Hematopoietic multipotent progenitor cell treated with erythropoietin and hydrocortisone succinate and interleukin-3 and kit ligand, for 8 days (in vitro differentiated cells): ENCODE measurements at places on chromosomes 12 and 14.

DNA sequence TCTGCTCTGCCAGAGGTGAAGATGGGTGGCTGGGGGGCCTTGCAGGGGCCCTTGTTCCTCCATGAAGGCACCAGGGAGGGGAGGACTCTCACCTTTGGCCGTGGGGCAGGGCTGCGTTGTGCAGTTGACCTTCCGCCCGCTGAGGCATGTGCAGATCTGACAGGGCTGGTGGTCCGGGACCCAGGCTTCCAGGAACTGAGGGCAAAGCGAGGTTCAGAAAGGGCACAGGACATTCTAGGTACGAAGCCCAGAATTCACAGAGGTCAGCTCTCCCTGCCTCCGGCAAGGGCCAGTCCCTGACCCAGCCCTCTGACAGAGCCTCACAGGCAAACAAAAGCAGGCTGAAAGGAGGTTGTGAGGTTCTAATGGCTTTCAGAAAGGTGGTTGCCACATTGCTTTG, 40.4 kb upstream of the ANO2 start:
- no peak for DNase-seq

DNA sequence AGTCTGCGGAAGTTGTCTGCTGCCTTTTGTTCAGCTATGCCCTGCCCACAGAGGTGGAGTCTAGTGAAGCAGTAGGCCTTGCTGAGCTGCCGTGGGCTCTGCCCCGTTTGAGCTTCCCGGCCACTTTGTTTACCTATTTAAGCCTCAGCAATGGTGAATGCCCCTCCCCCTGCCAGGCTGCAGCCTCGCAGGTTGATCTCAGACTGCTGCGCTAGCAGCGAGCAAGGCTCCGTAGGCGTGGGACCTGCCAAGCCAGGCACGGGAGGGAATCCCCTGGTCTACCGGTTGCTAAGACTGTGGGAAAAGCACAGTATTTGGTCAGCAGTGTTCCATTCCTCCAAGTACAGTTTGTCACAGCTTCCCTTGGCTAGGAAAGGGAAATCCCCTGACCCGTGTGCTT, 143.6 kb downstream of the DYRK2 start:
- DNase-seq: no peak

DNA sequence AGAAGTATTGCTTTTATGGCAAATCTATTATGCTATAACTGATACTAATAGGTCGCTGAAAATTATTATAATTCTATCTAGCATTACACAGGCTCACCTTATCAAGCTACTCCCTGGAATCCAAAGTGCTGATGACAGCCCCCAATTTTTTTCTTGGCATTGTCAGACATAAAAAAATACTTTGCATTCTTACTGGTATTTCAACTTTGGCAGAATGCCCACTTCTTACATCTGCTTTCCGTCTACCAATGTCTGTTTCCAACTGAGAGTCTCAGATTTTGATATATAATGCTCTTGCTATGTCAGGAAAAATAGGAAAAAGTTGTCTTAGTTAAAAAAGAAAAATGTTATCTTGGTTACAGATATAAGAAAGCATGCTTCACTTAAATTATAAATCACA, 615.4 kb downstream of the C12orf50 start:
- no peak for DNase-seq

DNA sequence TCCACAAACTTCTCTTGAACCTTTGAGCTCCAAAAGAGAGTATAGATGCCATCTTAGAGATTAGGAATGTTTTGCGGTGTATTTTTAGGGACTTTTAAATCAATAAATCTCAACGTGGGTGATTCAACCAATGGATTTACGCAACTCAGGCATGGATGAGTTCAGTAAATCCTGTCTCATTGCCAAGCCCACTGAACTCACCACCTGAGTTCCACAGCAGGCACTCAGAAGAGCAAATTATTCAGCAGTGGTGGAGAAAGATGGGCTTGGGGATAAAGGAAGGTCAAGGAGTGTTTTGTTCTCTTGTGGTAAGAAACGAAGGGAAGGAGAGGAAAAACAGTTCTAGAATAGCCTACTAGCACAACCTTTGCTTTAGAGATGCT, 68.7 kb upstream of the HMGA2 start:
- no peak for DNase-seq

DNA sequence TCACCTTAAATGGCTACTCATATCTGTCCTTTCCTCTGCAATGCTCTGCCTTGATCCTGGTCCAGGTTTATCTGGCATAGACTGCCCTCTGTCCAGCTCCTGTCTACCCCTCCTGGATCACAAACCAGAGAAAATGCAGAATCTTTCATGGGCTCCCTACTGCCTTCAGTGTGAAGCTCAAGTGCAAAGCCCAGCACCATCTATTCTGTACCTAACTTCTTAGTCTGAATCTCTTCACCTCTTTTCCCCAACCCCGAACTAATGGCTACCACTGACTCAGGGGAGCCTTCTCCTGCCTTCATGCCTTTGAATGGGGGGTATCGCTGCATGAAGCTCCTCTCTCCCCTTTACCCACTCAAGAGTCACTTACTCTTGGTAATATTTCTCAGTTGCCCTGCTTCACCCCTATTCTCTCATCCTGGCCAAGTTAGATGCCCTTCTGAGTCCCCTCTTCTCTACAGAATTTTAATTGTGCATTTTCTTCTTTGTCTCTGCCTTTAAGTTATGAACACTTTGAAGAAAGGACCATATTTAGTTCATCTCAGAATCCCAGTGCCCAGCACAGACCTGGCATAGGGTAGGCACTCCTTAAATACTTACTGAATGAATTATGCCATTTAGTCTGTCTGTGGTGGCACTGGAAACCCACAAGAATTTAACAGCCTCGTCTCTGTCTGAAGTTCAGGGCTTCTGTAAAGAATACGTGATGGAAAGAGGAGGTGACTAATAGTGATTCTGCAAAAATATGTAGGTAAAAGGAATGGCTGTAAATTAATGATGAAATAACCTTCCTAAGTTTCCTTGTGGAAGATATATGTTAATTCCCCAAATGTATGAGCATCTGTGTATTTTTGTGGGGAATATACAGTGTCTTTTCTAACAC, 191.3 kb upstream of the AMIGO2 start:
- DNase-seq: peak; percentile 67

GRCh38 chr12:51749206-51749985, 99.1 kb downstream of the FIGNL2 start:
- no peak for DNase-seq

- peak; percentile 25 for DNase-seq
Measured at GRCh38 chr12:14982562-14982961, 9.7 kb downstream of the PDE6H start.

DNA sequence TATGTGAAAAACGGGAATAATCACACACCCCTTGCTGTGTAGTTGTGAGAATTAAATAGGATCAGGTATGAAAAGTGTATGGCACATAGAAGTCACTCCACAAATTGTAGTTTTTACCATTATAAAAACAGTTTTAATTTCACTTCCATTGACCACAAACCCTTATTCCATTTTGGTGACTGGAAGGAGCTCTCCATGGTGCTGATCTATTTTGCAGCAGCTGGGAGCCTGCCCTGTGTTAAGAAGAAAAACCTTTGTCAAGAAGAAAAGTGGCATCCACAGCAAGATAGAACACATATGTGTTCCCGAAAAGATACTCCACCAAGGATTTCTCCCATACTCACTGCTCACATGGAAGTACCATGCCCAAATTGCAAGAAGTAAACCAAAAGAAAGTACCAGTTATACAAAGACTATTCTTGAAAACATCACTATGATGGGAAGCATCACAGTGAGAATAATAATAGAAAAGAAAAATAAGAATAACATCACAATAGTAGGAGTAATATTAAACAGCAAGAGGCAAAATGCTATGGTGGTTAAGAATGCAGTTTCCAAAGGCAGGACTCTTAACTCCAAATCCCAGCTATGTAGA, 58.7 kb downstream of the TUNAR start:
- peak; percentile 23 for DNase-seq

DNA sequence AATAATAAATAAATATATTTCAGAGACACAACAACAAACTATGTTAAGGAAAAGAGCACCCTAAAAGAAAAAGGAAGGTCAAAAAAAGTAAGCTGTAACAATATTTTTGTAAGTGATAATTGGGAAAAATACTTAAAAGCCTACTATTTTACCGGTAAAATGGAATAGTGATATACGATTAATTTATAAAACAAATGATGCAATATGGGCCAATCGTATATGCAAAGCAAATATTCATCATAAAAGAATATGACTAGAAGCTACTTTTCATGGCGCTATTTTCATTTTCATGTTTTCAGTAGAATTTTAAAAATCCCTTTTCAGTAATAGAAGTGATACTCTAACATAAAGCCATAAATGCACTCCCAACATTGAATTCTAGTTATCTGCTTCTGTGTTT, 131.0 kb upstream of the AMIGO2 start:
- DNase-seq: no peak

GRCh38 chr14:75426332-75427125, 1.3 kb upstream of the JDP2 start:
- DNase-seq: no peak

DNA sequence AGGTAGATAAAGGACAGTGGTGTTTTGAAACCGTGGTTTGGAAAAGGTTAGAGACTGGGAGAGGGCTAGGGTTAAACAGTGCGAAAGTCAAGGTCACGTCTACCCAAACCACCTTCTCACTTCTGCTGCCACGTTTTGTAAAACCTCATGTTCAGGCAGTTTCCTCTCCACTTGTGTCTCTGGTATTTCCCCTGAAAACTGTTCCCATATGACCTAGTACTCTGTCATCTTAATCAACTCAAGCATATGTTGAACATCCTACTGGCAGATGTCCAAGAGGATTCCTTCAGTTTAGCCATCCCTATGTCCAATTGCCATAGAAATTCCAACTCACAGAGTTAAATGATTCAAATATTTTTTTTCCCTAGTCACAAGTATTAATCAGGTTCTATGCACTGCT, 17.4 kb downstream of the CLEC4C start:
- DNase-seq: no peak

- no peak for DNase-seq
Measured at GRCh38 chr12:24921251-24922038, 27.5 kb downstream of the BCAT1 start.
